ENCODE measurements at places on chromosomes 13 and 19. TPM values are rescaled to one million over a fixed set of nuclear protein-coding genes. Genes with fewer than 3 reads are reported as not detected.

The ZNF66 gene
- polyA plus RNA-seq, result 7.7 TPM

The ZMYM2 gene
- polyA plus RNA-seq, result 115 TPM

DNA sequence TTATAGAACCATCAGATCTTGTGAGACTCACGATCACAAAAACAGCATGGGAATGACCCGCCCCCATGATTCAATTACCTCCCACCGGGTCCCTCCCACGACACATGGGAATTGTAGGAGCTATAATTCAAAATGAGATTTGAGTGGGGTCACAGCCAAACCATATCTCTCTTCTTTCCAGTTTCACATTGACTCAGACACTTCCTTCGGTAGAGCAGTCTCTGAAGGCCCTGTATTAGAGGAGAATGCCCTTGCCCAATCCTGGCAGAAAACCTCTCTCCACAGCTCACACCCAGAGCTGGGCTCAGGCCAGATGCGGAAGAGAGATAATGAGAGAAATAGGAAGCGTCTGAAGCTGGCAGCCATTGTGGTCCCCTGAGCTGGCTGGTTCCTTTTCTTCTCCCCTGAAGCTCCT, 72.4 kb upstream of the CLDN10 start:
- no peak for DNase-seq

GRCh38 chr13:42832341-42833096, 51.1 kb downstream of the FAM216B start:
- no peak for DNase-seq

The ATP1A3 gene
- 0.87 TPM for polyA plus RNA-seq

GRCh38 chr19:39112338-39112890, 13.2 kb upstream of the PAK4 start:
- no peak for DNase-seq

GRCh38 chr19:44620667-44621066, 7.3 kb downstream of the IGSF23 start:
- no peak for DNase-seq

- DNase-seq, result no peak
Measured at GRCh38 chr13:50326271-50326670, 311.0 kb downstream of the KCNRG start.

DNA sequence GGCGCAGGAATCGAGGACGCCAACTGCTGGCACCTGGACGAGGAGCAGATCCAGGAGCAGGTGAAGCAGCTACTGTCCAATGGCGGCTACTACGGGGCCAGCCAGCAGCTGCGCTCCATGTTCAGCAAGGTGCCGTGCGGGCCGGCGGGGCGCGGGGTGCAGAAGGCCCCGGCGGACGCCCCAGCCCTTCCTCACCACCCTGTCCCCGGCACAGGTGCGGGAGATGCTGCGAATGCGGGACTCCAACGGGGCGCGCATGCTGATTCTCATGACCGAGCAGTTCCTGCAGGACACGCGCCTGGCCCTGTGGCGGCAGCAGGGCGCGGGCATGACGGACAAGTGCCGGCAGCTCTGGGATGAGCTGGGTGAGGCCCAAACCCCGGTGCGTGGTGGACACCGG, 13.6 kb downstream of the ZSWIM4 start:
- DNase-seq, result no peak

DNA sequence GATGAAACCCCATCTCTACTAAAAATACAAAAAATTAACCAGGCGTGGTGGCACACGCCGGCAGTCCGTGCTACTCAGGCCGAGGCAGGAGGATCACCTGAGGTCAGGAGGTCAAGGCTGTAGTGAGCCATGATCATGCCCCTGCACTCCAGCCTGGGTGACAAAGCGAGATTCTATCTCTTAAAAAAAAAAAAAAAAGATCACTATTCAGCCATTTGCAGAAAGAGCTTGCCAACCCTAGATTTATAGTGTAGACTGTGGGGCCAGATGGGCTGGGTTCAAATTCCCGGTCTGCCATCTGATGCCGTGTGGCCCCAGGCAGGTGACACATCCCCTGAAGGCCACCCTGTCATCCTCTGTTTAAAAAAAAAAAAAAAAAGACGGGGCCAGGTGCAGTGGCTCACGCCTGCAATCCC, 28.9 kb downstream of the SMIM24 start:
- DNase-seq, result no peak

The SLC25A41 gene
- polyA plus RNA-seq, result 0.40 TPM

- DNase-seq, result no peak
Measured at GRCh38 chr13:36555151-36555986, 118.5 kb upstream of the SERTM1 start.

- DNase-seq, result no peak
Measured at GRCh38 chr13:30017880-30018279, 167.5 kb upstream of the UBL3 start.

GRCh38 chr19:53311044-53311443, 22.5 kb upstream of the ZNF845 start:
- no peak for DNase-seq

DNA sequence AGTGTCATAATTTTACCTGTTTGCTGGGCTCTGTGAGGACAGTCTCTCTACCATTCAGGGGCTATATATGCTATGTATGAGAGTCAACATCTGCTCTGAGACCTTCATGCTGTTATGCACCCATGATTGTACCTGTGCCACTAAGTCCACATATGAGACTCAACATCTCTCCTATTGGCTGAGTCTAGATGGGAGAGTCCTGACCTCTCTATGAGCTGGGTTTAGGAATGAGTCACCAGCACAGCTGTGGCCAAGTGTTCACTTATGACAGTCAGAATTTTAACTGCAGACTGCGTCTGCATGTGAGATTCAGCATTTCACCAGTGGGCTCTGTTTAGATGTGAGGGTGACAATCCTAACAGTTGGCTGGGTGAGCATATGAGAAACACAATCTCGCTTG, 49.5 kb downstream of the ZNF729 start:
- no peak for DNase-seq

DNA sequence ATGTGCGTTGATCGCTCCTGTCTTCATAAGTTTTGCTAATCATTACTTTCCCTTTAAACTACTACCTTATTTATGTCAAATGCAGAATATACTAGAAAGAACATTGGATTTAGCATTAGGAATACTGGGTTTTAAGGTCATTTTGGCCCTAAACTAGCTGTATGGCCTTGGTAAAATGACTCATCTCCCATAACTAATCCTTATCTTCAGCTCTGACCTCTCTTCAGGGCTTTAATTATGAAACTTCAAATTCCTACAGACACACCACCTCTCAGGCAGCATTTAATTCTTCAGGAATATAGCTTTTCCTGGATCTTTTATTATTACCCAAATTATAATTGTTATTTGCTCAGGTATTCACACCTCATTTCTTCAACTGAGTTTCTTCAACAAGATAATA, 121.2 kb downstream of the STARD13 start:
- DNase-seq, result no peak

The KCNN4 gene
- polyA plus RNA-seq, result 1.4 TPM

The PDX1 gene
- not detected for polyA plus RNA-seq

GRCh38 chr19:50722201-50723013, 757 bp upstream of the CLEC11A start:
- DNase-seq, result no peak

GRCh38 chr19:23531976-23532375, 136.7 kb upstream of the ZNF91 start:
- DNase-seq, result no peak

The FREM2 gene
- polyA plus RNA-seq, result 46.7 TPM

- DNase-seq, result no peak
Measured at GRCh38 chr13:111909971-111910671, 156.8 kb upstream of the SOX1 start.

The NCCRP1 gene
- polyA plus RNA-seq, result 4.7 TPM

GRCh38 chr13:74114202-74114601, 20.0 kb downstream of the KLF12 start:
- DNase-seq, result no peak

GRCh38 chr13:73608157-73608516, 526.1 kb downstream of the KLF12 start:
- no peak for DNase-seq

The LRFN3 gene
- 10.7 TPM for polyA plus RNA-seq

DNA sequence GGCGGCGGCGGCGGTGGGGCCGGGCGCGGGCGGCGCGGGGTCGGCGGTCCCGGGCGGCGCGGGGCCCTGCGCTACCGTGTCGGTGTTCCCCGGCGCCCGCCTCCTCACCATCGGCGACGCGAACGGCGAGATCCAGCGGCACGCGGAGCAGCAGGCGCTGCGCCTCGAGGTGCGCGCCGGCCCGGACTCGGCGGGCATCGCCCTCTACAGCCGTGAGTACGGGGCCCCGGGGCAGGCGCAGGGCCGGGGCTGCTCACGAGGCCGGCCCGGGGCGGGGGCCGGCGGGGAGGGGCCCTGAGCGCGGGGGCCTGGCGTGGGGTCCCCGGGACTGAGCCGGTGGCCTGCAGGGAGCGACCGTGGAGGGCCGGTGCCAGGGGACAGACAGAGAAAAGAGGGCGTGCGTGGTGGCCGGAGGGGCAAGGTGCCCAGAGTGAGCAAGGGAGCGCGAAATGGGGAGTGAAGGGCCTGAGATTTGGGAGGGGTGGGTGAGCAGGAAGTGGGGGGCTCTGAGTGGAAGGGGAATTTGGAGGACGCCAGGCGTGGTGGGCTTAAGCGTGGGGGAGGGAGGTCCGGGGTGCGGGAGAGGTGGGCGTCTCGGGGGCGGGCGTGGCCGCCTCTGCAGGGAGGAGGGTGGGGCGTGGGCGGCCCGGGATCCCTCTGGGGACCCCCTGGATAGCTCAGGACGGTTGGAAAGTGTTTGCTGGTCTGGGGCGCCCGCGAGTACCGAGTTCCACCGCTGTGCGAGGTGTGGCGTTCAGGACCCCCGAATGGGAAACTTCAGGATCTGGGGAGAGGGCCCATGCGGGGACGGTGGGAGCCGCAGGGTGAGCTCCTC, 575 bp downstream of the CARM1 start:
- no peak for DNase-seq

DNA sequence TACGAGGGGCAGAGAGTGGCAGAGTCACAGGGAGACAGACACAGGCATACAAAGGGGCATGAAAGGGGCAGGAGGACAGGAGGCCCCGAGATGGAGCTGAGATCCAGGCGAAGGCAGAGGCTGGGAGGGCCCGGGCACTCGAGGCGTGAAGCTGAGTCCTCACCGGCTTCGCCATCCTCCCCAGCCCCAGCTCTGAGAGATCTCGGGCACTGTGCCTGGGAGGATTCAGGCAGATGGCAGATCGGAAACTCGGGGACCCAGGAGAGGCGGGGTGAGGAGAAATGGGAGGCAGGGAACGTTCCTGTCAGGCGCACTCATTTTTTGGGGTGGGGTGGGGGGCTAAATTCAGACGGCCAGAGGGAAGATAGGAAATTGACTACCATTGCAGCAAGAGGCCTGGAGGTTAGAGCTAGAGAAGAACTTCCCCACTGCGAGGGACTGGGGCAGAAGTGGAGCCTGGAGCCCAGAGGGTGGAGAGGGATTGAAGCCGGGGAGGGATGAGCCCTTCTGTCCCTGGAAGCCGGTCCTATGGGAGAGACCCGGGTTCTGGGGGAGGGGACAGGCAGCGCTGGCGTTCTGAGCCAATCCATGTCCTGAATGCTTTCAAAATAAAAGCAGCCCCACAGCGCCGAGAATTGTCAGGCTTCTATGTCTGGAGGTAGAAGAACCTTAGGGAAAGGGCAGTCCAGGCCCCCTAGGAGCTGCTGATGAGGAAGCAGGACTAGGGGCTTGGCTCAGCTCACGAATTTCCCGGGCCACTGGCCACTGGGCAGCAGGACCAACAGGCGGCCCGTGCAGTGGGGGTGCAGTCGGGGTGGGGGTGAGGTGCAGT, 12.6 kb downstream of the LRRC4B start:
- DNase-seq, result no peak

The TNFSF13B gene
- polyA plus RNA-seq, result 2.1 TPM

DNA sequence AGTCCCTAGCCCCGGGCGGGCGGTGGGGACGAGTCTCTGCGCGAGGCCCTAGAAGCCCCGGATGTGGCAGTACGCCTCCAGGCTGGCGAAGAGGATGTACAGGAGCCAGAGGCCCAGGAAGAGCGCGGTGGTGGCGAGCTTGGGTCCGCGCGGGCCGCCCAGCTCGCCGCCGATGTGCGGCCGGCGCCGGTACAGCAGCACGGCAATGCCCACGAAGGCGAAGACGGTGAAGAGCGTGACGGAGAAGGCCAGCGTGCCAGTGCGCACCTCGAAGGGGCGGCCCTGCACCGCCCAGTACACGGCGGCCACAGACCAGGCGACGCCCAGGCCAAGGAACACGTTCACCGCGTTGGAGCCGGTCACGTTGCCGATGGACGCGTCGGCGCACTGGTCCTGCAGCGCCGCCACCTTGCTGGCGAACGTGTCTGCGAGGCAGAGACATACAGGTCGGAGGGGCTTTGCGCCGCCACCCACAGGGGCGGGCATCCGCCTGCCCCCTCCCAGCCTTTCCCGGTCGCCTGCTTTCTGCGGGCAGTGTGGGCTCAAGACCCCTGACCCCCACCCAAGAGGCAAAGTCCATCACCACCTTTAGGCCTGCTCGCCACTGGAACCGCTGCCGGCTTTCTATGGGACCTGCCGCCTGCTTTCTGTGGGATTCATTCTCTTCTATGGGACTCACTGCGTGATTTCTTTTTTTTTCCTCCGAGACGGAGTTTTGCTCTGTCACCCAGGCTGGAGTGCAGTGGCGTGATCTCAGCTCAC, 10.9 kb upstream of the MEIS3 start:
- DNase-seq, result no peak

DNA sequence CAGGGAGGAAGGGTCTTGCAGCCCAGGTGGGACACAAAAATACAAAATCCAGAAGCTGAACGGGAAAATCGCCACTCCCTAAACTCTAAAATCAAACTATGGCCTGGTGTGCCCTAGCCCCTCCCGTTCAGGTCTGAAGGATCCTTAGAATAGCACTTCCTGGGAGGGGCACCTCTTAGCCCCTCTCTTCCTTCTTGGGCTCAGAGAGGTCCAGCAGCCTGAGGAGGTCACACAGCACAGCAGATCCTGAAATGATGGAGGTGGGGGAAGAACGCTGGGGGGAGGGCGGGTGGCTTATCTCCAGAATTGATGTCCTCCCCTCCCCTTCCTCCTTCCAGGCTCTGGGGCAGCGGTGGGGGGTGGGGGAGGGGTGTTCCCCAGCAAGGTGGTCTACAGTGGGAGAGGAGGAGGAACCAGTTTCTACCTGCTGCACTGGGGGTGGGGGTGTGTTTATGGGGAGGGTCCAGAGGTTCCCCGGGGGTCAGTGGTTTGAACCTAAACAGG, 1.9 kb downstream of the DIRAS1 start:
- DNase-seq, result no peak
